Right cardiac atrium (tissue), 5 donors: ENCODE measurements at places on chromosomes 16 and 17. TPM values are rescaled to one million over a fixed set of nuclear protein-coding genes. Genes with fewer than 3 reads are reported as not detected.

GRCh38 chr16:76182041-76182635 is 95.1 kb upstream of the CNTNAP4 start:
- no peak for DNase-seq

GRCh38 chr17:33964344-33964979 is 290.6 kb upstream of the CCL2 start:
- DNase-seq, result no peak

DNA sequence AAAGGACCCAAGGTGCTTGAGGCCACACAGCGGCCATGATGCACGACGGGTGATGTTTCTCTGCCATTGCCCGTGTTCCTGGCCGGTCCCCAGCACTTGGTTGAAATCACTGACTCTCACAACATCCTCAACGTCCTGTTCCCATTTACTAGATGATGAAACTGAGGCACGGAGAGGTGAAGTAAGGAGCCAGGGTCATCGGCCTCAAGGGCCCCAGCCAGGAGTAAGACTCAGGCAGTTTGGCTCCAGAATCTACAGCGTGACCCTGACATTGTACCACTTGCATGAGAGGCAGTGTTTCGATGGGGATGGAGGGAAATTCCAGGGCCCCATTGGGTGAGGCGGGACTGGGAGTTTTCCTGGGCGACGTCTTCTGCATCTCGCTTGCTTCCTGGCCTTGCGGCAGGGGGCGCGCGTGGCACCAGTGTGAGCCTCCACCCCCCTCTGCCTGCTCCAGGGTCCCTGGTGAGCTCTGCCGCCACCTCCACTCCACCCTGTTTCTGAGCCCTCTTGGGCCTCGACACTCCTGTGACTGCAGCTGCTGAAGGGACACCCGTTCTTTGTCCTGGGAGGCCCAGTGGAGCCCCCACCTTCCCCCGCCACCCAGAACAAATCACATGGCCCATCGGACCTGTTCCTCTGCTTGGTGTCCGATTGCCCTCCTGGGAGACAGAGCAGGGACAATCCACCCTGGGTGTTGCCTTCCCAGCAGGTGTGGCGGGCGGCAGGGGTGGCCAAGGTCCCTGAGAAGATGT is 133.0 kb upstream of the GSE1 start:
- no peak for DNase-seq

- no peak for DNase-seq
Measured at GRCh38 chr17:14923981-14924380, 341.1 kb downstream of the PMP22 start.

DNA sequence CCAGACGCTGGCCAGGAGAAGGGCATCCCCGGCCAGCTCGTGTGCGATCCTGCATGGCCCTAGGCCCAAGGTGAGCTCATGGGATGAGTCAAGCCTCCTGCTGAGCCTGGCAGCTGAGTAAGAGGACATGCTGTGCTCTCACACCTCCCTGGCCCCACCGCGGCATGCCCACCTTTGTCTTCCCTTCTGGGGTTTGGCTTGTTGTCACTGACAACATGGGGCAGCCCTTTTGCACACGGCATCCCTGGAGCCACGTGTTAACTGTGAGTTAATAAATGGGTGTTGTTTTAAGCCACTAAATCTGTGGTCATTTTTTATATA is 8.9 kb upstream of the TNS4 start:
- no peak for DNase-seq

- no peak for DNase-seq
Measured at GRCh38 chr17:7445619-7445968, 733 bp downstream of the CHRNB1 start.

- DNase-seq, result no peak
Measured at GRCh38 chr17:70078549-70078948, 3.5 kb downstream of the KCNJ16 start.

GRCh38 chr16:81832801-81833547 is 53.9 kb downstream of the PLCG2 start:
- DNase-seq, result no peak

DNA sequence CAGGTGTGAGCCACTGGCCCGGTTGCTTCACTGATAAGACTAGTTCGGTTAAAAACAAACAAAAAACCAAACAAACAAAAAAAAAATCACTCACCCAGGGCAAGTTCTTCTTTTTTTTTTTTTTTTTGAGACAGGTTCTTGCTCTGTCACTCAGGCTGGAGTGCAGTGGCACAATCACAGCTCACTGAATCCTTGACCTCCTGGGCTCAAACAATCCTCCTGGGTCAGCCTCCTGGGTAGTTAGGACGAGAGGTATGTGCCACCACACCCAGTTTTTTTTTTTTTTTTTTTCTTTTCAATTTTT is 119.5 kb upstream of the CORO6 start:
- no peak for DNase-seq

- DNase-seq, result no peak
Measured at GRCh38 chr17:37200497-37200896, 175.3 kb upstream of the C17orf78 start.

DNA sequence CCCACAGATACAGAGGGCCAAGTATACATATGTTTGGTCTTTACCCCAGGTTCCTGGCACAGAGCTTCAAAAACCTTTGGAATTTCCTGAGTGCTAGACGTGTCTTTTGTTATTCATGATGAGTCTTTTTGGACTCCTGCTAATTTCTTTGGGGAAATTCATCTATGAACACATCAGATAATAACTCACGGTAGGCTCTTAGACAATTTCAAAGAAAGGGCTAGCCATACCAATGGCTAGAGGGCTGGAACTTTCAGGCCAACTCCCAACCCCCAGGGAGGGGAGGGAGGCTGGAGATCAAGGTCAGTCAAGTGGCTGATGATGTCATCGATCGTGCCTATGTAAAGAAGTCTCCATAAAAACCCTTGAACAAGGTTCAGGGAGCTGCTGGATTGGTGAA is 101.9 kb downstream of the STX8 start:
- no peak for DNase-seq

GRCh38 chr16:81148277-81148676 is 52.1 kb upstream of the GCSH start:
- no peak for DNase-seq

GRCh38 chr16:84283314-84284153 is 11.1 kb upstream of the WFDC1 start:
- peak; percentile 49 for DNase-seq

GRCh38 chr16:27053996-27054395 is 12.7 kb upstream of the C16orf82 start:
- DNase-seq, result no peak

DNA sequence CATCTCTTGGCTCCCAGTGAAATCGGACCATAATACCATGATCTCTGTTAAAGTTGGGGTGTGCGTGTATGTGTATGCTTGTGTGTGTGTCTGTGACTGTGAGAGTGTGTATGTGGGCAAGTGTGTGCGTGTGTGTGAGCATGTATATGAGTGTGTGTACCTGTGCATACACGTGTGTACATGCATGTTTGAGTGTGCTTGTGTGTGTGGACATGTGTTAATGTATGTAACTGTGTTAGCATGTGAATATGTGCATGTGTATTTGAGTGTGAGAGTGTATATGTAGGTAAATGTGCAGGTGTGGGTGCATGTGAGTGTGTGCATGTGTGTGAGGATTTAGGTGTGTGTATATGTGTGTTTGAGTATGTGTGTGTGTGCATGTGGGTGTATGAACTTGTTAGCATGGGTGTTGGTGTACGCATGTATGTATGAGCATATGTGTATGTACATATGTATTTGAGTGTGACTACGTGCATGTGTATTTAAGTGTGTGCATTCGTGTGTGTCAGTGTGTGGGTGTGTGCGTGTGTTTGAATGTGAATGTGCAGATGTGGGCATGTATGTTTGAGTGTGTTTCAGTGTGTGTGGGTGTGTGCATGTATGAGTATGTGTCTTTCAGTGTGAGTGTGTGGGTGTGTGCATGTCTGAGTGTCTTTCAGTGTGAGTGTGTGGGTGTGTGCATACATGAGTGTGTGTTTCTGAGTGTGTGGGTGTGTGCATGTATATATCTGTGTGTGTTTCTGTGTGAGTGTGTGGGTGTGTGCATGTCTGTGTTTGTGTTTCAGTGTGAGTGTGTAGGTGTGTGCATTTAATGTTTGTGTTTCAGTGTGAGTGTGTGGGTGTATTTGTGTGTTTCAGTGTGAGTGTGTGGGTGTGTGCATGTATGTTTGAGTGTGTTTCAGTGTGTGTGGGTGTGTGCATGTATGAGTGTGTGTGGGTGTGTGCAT is 183.2 kb downstream of the SOX9 start:
- no peak for DNase-seq

GRCh38 chr16:27894386-27894785 is 169.1 kb downstream of the GSG1L start:
- DNase-seq, result no peak

- no peak for DNase-seq
Measured at GRCh38 chr16:17469741-17470181, 999 bp downstream of the XYLT1 start.

- no peak for DNase-seq
Measured at GRCh38 chr17:65656390-65657250, 95.2 kb upstream of the AXIN2 start.

- no peak for DNase-seq
Measured at GRCh38 chr17:37312137-37312923, 63.5 kb upstream of the C17orf78 start.

- DNase-seq, result no peak
Measured at GRCh38 chr16:16028311-16028999, 79.0 kb downstream of the ABCC1 start.

DNA sequence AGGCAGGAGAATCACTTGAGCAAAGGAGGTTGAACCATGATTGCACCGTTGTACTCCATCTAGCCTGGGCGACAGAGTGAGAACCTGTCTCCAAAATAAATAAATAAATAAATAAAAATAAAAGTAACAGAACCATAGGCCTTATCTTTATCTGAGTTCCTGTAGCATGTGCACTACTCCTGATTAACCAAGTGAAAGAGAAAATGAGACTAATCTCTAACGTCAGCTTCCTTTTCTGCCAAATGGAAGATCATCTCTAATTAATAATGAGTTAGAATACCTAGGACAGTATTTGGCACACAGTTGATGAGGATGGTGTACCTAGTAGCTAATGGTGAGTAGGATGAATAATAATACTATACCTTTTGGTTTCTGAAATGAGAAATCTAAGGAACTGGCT is 520.4 kb downstream of the WWOX start:
- DNase-seq, result no peak

GRCh38 chr16:69483611-69484010 is 59.2 kb downstream of the CYB5B start:
- DNase-seq, result peak; percentile 61

DNA sequence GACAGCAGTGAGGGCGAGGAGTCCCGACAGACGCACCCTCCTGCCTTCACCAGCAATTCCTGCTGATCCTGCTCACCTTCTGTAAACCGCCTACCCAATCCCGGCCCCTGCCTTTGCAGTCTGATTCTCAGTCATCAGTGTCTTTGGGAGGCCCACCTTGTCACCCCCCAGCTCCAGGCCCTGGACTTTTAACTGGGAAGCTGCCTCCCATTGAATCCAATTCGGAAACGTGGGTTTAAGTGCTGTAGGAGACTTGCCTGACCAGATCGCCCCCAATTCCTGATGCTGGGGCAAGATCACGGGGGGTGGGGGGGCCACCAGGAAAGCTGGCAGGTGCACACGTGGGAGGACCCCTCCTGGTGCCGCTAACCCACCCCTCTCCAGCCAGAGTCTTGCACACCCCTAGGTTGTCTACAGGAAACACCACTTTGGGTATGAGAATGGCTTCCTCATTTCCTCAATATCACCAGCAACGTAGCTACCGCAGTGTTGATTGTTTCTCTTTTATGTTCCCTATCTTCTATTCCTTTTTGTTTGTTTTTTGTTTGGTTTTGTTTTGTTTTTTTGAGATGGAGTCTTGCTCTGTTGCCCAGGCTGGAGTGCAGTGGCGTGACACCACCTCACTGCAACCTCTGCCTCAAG is 46.6 kb upstream of the CMIP start:
- DNase-seq, result no peak

DNA sequence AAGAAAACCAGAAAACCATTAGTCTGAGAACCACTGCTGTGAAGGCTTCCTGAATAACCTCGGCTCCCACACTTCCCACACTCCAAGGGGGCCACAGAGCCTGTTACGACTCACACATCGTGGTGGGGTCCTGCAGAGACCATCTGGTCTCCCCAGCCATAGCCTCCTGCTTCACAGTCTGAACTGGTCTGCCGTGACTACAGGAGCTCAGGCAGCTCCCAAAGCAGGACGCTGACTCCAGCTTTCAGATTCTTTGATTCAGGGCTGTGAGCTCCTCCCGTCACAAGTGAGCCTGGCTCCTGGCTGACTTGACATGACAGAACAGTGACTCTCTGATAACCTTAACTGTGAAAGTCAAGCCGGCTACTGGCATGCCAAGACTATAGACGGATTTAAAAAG is 37.8 kb downstream of the CYB5D2 start:
- no peak for DNase-seq

DNA sequence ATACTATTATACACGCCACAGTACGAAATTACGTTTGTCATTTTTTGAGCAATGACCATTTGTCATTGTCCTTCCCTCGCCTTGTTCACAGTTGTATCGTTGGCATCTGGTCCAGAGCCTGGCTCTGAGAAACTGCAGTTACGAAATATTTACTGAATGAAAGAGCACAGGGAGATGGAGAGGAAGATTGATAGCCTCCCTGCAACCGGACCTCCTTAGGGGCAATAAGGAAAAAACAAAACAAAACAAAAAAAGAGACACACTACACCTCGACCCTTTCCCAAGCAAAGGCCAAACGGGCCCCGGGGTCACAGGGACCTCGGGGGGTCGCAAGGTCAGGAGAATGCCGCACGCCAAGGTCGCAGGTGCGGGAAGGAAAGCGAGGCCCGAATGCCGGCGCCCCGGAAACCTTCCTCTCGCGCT is 857 bp downstream of the GOT2 start:
- DNase-seq, result no peak

DNA sequence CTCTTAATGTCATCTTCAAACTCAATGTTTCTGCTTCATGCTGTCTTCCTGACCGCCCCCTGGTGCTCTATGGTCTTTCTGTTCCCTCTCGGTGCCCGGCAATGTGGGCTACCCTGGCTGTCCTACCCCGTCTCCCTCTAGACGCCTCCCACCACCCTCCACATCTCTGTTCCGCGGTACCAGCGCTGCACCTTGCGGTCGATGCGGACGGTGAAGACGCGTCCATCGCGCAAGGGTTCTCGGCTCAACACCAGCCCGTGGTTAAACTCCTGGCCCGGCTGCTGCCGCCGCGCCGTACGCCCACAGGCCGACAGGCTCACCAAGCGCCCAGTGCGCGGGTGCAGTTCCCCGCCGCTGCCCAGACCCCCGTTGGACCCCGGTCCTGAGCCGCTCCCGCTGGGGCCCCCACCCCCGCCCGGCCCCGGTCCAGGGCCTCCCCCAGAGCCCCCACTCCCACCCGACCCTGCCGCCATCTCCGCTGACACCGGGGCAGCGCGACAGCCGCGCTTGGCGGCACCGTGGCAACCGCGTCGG is at the start of gene NEURL4:
TSS of gene NEURL4 (minus strand) at position 496 of the 534 bp plus-strand sequence. CDS start at position 473, 23 bp downstream.
- no peak for DNase-seq

CCL4L2 gene
- total RNA-seq, result 0.74 TPM

HCRT gene
- not detected for total RNA-seq

AOC3 gene
- 27.9 TPM for total RNA-seq

PERCC1 gene
- total RNA-seq, result not detected

TAC4 gene
- 1.1 TPM for total RNA-seq

TBX6 gene
- total RNA-seq, result 0.88 TPM

KCNAB3 gene
- 0.74 TPM for total RNA-seq

MRC2 gene
- 33.7 TPM for total RNA-seq

CDH3 gene
- 0.14 TPM for total RNA-seq

EPOP gene
- 0.91 TPM for total RNA-seq

PRRT2 gene
- total RNA-seq, result 5.0 TPM

TTYH2 gene
- 30.4 TPM for total RNA-seq

PNMT gene
- total RNA-seq, result 18.1 TPM

INCA1 gene
- 2.6 TPM for total RNA-seq

CX3CL1 gene
- 11.6 TPM for total RNA-seq

CARD14 gene
- total RNA-seq, result not detected

TBX21 gene
- 0.60 TPM for total RNA-seq

KRTAP3-1 gene
- total RNA-seq, result not detected

BEAN1 gene
- 1.1 TPM for total RNA-seq
